ENCODE measurements at places on chromosomes 13 and 19.

DNA sequence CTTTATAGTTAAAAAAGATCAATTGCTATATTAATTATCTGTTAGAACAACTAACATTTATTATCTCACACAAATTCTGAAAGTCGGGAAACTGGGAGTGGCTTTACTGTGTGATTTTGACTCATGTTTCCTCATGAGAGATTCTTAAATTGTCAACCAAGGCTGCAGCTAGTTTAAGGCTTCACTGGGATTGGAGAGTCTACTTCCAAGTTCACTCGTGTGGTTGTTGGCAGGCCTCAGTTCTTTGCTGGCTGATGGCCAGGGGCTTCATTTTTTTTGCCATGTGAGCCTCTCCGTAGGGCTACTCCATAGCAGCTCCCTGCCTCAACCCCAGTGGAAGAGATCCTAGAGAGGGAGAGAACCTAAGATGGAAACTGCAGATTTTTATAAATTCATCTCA is 24.5 kb upstream of the LPAR6 start:
- DNase-seq, result no peak

GRCh38 chr19:18784786-18785120 is 6.4 kb downstream of the COMP start:
- no peak for DNase-seq

GRCh38 chr19:46076951-46077814 is 36.4 kb upstream of the IGFL4 start:
- DNase-seq, result peak; percentile 30

- DNase-seq, result no peak
Observed at GRCh38 chr19:38409631-38410133, 6.8 kb downstream of the FAM98C start.

GRCh38 chr13:50747737-50748350 is 95.6 kb downstream of the DLEU7 start:
- no peak for DNase-seq

DNA sequence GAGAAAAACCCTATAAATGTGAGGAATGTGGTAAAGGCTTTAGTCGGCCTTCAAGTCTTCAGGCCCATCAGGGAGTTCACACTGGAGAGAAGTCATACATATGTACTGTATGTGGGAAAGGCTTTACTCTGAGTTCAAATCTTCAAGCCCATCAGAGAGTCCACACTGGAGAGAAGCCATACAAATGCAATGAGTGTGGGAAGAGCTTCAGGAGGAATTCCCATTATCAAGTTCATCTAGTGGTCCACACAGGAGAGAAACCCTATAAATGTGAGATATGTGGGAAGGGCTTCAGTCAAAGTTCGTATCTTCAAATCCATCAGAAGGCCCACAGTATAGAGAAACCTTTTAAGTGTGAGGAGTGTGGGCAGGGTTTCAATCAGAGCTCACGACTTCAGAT is 11.7 kb downstream of the ZNF226 start:
- no peak for DNase-seq

- DNase-seq, result no peak
Observed at GRCh38 chr19:3580156-3580934, 4.9 kb upstream of the GIPC3 start.

- DNase-seq, result no peak
Observed at GRCh38 chr19:50479761-50480251, 3.2 kb upstream of the GARIN5A start.

DNA sequence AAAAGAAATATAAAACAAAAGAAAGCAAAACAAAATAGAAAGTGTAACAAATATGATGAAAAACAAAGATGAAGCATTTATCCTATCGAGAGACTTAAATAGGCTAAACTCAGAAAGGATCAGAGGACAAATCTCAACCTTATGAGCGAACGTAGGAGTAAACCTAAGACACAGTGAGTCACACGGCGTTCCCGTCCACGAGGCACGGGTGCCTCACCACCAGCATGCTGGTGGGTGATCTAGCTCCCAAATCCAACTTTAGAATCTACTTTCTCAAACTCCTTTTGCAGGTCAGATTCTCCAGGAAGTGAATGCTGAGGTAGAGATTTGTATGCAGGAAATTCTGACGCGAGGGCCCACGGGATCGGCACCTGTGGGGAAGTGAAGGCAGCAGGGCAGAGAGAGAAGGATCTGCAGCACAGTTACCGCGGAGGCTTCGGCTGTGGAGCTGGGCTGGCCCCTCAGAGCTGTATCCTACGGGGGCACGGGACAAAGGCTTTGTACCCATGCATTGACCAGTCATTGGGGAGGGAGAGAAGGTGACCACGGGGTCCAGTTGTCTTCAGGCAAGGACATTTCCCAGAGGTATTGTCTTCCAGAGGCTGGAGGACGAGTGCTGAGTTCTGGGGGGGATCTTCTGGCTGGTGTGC is 7.5 kb upstream of the MIER2 start:
- DNase-seq, result no peak

DNA sequence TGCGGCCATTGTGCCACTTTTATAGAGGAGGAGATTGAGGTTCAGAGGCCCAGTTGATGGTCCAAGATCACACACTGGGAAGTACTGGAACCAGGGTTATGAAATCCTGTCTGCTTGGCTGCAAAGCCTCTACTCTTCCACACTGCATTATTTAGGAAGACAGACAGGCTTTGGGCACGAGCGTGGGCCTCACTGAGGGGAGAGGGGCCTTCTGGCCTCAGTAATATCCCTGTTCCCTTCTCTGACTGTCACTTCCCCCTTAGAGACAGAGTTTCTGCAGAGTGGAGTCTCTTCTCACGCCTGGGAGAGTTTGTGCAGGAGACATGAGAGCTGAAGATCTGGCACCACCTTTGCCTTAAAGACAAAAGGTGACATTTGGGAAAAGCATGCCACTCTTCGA is 49.0 kb upstream of the PNMA8B start:
- DNase-seq, result no peak

GRCh38 chr13:102172406-102172805 is 229.4 kb downstream of the FGF14 start:
- DNase-seq, result no peak

GRCh38 chr13:64697226-64697625 is 2532.9 kb downstream of the PCDH9 start:
- DNase-seq, result no peak

DNA sequence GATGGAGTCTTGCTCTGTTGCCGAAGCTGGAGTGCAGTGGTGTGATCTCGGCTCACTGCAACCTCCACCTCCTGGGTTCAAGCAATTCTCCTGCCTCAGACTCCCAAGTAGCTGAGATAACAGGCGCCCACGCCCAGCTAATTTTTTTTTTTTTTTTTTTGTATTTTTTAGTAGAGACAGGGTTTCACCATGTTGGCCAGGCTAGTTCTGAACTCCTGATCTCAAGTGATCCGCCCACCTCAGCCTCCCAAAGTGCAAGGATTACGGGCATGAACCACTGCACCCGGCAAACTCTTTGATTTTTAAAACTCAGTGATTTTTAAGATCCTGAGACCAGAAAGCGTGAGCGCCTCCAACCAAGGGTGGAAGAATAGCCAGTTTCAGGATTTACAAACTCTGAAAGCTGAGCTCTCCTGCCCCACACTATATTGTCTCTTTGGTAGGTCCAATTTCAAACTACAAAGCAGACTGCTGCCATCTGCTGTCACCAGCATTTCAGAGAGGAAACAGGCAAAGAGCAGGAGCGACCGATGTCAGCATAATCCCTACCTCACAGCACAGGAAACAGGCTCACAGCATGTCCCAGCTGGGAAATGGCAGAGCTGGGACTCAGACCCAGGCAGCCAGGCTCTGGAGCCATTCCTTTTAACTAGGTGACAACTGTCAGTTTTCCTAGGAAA is 9.2 kb downstream of the NOSIP start:
- no peak for DNase-seq

DNA sequence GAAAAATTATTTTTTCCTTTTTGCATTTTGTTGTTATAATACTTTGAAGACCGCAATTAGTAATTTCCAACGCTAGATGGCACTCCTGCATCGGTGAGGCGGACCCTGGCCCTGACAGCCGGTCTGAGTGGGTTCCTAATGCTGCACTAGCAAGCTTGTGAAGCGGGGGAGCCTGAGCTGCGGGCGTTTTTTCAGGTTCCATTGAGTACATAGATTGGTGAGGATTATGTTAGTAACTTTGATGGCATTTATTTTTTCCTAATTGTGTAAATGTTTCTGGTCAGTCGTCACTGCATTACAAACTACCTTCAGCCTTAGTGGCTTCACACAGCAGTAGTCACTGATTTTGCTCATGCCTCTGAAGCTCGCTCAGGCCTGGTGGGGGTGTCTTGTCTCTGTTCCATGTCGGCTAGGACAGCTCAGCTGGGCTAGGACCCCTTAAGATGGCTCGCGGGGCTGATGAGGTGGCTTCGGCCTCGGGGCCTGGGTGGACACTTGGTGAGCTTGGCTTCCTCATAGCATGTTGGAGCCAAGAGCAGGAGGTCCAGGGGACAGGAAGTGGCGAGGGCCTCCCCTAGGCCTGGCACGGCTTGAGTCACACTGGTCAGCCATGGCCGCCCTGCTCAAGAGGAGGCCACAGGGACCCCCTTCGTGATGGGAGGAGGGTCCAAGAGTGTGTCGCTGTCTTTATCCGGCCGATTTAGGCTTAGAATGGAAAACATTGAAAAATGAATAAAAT is 25.0 kb downstream of the ERCC5 start:
- DNase-seq, result peak; percentile 66

DNA sequence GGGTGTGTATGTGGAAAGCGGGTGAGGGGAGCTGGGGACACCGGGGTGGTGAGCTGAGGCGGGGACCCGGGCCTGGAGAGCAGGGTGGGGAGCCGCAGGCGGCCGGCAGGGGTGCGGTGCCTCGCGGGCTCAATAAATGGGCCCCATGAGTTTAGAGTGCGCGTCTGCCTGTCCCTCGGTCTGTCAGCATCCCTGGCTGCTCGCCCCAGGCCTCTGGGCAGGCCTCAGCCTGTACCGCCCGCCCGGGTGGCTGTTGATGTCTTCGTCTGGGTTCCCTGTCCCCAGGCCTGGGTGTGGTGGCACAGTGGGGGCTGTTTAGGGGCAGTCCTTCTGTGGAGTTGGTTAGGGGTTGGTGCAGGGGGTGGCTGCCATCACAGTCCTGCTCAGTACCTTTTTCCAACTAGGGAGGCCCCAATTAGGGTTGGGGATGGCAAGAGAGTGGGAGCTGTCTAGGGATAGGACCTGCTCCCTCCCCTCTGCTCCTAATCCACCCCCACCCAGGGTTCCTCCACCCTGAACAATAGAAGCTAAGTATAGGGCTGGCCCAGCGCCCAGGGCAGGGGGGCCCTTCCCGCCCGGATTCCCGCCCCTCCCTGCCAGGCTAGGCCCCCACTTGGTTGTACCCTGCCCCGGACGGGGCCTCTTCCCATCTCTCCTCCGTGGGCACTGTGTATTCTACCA is 12.2 kb downstream of the CIC start:
- peak; percentile 40 for DNase-seq

DNA sequence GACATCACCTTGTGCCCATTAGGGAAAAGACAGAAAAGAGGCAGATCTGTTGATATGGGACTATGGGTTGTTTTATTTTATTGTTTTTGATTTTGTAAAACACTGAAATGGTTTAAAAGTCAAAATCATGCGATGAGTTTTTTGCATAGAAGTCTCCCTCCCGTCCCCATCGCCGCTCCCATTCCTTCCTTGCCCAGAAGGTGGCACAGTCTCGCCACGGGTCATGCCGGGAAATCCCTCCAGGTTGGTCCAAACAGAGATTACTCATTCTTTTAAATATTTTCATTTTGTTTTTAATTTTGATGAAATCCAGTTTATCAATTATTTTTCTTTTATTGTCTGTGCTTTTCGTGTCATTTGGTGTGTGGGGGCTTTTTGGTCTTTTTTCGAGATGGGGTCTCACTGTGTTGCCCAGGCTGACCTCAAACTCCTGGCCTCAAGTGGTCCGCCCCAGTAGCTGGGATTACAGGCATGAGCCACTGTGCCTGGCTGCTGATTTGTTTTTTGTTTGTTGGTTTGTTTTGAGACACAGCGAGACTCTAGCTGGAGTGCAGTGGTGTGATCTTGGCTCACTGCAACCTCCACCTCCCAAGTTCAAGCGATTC is 9.2 kb downstream of the PGPEP1 start:
- peak; percentile 48 for DNase-seq

- no peak for DNase-seq
Observed at GRCh38 chr13:30924721-30925120, 7.7 kb upstream of the TEX26 start.

GRCh38 chr19:5106191-5106726 is 137.3 kb downstream of the KDM4B start:
- no peak for DNase-seq

GRCh38 chr13:37534676-37535075 is 63.9 kb downstream of the POSTN start:
- no peak for DNase-seq

DNA sequence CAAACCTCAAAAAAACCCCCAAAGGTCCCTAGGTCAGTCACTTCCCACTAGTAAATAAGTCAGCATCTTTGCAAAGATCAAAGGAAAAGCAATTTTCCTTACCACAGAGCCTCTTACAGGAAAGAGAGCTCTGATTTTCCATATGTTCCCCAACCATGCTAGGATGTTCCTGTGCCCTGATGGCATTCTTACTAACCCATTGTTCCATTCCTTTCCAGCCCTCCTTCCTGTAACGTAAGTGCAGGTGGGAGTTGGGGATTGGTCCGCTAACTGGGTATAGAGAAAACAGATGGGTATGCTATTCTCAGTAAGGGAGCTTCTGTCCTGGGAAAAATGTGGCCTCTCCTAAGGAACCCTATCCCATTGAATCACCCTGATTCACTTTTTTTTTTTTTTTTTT is 14.3 kb downstream of the DPRX start:
- no peak for DNase-seq

DNA sequence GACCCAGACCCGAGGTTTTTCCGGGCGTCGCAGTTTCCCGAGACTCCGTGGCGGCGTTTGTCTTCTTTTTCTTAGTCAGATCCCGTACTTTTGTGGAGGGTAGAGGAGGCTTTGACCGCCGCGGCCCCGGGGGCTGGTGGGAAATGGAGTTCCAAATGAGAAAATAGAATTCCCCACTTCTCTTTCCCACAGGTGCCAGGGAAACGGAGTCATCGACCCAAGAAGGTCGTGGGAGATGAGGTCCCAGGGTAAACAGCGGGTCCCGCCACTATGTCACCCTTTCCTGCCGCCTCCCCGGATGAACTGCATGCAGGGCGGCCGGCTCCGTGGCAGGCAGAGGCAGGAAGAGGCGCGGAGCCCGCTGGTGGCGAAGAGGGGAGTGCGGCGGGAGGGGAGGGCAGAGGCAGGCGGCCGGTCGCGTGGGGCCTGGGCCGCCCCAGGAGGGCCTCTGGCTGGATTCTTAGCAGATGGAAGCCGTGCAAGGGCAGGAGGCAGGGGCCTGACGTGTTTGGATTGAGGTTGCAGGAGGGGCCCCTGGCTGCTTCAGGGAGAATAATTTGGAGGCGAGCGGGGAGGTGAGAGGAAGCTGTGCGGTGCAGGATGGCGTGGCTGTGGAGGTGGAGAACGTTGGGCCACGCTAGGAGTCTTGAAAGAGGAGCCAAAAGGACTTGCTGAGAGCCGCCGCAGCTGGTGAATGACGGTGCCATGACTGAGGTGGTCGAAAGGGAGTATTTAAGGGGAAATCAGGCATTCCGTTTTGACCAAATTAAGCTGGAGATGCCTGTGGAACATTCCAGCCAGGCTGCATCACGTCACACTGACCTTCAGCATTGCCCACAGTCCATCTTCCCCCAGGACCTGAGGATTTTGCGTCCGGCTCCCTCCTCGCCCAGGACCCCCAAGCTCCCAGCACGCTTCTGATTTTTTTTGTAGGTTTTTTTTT is 11.7 kb downstream of the CYTH2 start:
- DNase-seq, result peak; percentile 71

- no peak for DNase-seq
Observed at GRCh38 chr13:64505336-64505910, 2724.7 kb downstream of the PCDH9 start.

- no peak for DNase-seq
Observed at GRCh38 chr13:67776151-67776550, 546.0 kb upstream of the PCDH9 start.

Data from activated CD4-positive, alpha-beta T cell treated with anti-CD3 and anti-CD28 coated beads, Interleukin-2, Interleukin-6, amounts not matched to agents 100 ng/mL and 50 ng/mL, durations not matched to agents 16 hours and 8 hours (primary cell).